ENCODE measurements at places on chromosomes 1 and 21. TPM values are rescaled to one million over a fixed set of nuclear protein-coding genes. Genes with fewer than 3 reads are reported as not detected.

The ZNF697 gene
- total RNA-seq: 1.4 TPM

The OR2L8 gene
- total RNA-seq: not detected

The MYBPH gene
- 28.8 TPM for total RNA-seq

The LCE3E gene
- not detected for total RNA-seq

The IGSF21 gene
- total RNA-seq: 0.66 TPM

The RPS6KA1 gene
- total RNA-seq: 1.5 TPM

The HSPA6 gene
- 0.60 TPM for total RNA-seq

The AIRE gene
- not detected for total RNA-seq

The PEA15 gene
- 34.7 TPM for total RNA-seq

The ANKRD35 gene
- total RNA-seq: 13.0 TPM

The S1PR1 gene
- total RNA-seq: 28.8 TPM

The OR10J1 gene
- total RNA-seq: not detected

The OR2T35 gene
- total RNA-seq: not detected

The F13B gene
- not detected for total RNA-seq

The EXO1 gene
- 0.20 TPM for total RNA-seq

The EXTL1 gene
- total RNA-seq: not detected

The MYCBP gene
- 13.2 TPM for total RNA-seq

The PLEKHN1 gene
- not detected for total RNA-seq

The SEC16B gene
- total RNA-seq: 2.3 TPM

The PLEKHG5 gene
- 1.2 TPM for total RNA-seq

The PPIAL4G gene
- total RNA-seq: not detected

The OR2L3 gene
- total RNA-seq: not detected

The CRB1 gene
- 0.44 TPM for total RNA-seq

The CD48 gene
- total RNA-seq: 1.3 TPM

The PLA2G2A gene
- 8.4 TPM for total RNA-seq

The TLR5 gene
- total RNA-seq: 0.49 TPM

The LELP1 gene
- not detected for total RNA-seq

The CD1E gene
- not detected for total RNA-seq

The NECTIN4 gene
- total RNA-seq: not detected

The INPP5B gene
- total RNA-seq: 8.3 TPM

The CD160 gene
- total RNA-seq: not detected

All from gastrocnemius medialis (tissue), 4 donors.